ENCODE measurements at places on chromosomes 7 and 10.

- DNase-seq = no peak
These were observed 54.1 kb downstream of the OR13A1 start for GRCh38 chr10:45261243-45261775.

- DNase-seq = no peak
These were observed 48.6 kb upstream of the TES start for GRCh38 chr7:116161728-116162127.

- DNase-seq = no peak
These were observed 7.0 kb downstream of the CALML5 start for GRCh38 chr10:5492322-5492855.

GRCh38 chr10:64091897-64092296 is 570.7 kb downstream of the REEP3 start:
- no peak for DNase-seq

- DNase-seq = no peak
These were observed 51.7 kb downstream of the DAGLB start for GRCh38 chr7:6395898-6396595.

DNA sequence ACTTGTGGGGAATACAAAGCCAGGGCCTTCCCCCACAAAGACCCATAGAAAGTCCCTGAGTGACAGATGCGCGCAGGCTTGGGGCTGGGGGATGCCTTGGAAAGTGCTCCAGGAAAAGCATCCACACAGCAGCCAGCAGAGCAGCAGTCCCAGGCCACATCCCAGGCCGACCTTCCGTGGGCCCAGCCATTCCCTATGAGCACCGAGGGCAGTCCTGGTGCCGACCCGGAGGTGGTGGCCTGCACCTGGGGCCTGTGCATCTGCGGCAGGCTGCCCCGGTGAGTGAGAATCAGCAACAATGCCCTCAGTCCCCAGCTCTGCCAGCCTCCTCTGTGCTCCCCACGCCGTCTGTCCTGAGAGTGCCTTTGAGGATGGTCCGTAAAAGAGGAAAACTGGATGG is 26.4 kb downstream of the ASB13 start:
- no peak for DNase-seq

DNA sequence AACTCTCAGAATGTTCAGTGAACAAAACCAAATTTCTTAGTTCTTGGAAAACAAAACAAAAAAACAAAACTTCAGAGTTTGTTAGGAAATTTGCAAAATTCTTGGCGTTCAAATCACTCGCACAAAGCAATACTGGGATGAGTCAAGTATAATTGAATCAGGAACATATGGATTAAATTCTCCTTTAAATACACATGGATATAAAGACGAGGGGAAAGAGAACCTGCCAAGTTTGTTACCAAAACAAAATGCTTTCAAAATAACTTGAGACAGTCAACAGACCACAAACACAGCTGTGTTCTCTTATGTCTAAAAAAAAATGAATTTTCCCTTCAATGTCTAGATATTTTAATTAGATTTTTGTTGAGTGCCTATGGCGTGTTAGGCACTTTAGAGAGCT is 93.5 kb upstream of the MPP7 start:
- DNase-seq = no peak

- DNase-seq = no peak
These were observed 4.3 kb downstream of the SHH start for GRCh38 chr7:155807789-155808548.
